ENCODE measurements at places on chromosomes 4 and X. TPM values are rescaled to one million over a fixed set of nuclear protein-coding genes. Genes with fewer than 3 reads are reported as not detected.

DNA sequence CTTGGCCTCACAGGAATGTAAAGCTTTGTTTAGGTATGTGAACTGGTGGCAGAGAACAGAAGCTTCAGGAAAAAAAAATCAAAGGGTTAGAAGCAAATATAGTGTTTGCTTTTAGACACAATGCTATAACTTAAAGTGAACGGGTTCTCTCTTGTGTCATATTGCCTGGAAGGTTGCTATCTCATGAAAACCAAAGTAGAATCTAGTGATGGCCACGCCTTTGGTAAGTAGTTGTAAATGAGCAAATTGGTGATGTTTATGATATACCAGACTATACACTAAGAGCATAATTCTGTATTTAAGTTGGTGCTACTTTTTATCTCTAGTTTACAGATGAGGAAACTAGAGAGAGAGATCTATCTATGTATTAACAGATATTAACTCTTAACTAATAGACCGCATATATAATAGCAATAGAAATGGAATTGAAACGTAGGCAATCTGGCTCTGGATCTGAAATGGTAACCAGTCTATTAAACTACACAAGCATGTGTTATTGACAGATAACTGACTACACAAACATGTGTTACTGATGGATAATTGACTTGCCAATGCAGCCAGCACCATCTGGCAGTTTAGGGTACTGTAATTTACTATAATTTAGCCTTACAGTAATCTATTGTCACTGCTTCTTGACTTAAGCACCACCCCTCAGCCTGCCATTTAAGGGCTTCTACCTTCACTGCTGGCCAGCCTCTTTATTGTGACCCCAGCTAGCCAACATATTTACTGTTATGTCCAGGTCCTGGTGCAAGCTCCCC is 40.8 kb downstream of the HCCS start:
- no peak for DNase-seq

DNA sequence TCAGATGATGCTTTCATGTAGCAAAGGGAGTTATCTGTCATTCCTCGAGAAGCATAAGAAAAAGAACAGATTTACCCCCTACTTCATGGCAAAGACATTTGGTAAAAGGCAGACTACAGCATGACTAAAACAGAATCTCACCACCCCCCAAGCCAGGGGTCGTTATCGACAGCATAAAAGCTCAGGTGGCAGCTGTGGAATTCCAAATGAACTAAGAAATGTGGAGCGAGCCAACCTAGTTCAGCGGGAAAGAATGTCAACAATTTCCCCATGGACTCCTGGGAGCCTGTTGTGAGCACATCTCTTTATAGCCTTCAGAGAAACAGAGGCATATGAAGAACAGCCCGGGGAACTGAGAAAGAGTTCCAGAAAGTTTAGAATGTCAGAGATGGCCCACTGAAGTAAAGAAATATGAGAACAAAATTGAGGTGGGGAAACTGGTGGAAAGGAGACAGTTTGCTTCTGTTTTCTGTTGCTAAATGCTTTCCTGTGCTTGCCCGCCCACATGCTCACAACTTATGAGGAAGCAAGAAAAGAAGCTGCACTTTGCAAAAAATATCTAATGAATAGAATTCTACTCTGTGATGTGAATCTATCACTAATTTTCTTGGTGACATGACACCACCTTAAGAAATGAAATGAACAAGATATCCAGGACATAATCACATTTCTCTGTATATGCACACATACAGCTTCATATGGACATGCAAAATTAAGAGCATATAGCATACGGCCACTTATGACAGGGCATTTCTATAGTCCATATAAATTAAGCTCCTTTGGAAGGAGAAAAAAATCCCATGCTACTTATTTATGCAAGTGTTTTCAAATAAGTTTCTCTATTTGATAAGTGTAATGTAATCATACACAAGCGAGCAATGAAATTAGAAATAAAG is 135.3 kb upstream of the MID1 start:
- DNase-seq = peak; percentile 45

- DNase-seq = no peak
These were observed 74.3 kb downstream of the CAMK2D start for GRCh38 chr4:113687067-113687718.

GRCh38 chr4:110837896-110838450 is 215.1 kb upstream of the PITX2 start:
- DNase-seq = no peak

DNA sequence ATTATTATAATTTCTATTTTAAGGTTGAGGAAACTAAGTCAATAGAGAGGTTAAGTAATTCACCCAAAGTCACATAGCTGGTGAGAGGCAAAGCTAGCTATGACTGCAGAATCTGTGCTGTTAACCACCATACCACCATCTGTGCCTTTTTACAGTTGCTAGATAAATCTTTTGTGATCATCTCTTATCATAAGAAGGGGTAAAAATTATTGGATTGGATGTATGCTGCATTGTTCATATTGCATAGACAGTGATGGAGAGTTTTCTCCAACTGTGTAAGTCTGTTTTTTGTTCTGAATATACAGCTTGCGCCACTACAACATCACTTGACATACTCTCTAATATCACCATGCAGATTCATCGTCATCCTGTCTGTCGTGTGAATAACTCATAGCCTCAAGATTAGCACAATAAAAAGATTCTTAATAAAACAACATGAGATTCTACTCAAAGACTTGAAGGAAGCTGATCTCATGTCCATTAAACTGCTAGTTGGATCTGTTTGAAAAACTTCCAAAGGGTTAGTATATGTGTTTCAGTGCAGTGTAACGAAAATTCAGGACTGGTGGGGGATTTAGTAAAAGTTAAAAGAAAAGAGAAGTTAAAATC is 495.9 kb downstream of the SPRY1 start:
- DNase-seq = no peak

- no peak for DNase-seq
These were observed 58.6 kb upstream of the MCF2 start for GRCh38 chrX:139766545-139766983.

GRCh38 chr4:34633241-34633640 is 1611.1 kb downstream of the ARAP2 start:
- DNase-seq = no peak

- DNase-seq = no peak
These were observed 101.3 kb downstream of the SHROOM3 start for GRCh38 chr4:76536373-76536689.

GRCh38 chr4:124537971-124538370 is 174.6 kb downstream of the ANKRD50 start:
- DNase-seq = no peak

DNA sequence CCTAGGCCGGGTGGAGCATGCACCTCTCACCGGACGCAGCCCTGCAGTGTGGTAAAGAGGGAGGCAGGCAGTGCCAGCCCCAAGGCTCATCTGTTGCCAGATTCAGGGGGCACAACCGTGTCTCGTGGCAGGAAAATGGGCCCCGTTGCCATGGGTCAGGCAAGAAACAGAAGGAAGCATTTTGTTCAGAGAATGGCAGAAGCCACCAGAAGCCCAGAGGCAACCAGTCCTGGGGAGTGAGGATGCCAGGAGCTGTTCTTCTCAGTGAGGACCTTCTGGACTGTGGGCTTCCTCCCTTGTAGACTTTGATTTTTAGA is 12.5 kb upstream of the UVSSA start:
- DNase-seq = no peak

GRCh38 chrX:134875671-134876070 is 115.1 kb upstream of the SMIM10 start:
- DNase-seq = no peak

- DNase-seq = no peak
These were observed 36.7 kb upstream of the TMEM164 start for GRCh38 chrX:109966246-109966645.

GRCh38 chr4:145423017-145423708 is 58.5 kb upstream of the SMAD1 start:
- DNase-seq = no peak

DNA sequence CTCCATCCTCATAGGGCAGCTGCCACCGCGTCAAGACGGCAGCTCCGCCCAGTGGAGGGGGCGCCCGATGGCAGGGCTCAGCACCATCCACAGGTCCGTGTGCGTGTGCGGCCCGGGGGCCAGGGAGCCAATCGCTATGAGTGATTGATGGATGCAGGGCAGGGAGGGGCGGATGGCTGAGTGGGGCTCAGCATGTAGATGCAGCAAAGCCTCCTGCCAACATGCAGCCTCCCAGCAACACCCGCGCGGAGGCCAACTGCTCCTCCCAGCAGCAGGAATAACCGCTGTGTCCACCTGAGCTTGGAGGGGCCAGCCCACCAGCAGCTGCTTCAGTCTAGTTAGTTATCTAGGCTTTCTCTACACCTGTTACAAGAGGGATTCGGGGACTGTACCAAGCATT is 77.4 kb downstream of the MTMR1 start:
- DNase-seq = no peak

DNA sequence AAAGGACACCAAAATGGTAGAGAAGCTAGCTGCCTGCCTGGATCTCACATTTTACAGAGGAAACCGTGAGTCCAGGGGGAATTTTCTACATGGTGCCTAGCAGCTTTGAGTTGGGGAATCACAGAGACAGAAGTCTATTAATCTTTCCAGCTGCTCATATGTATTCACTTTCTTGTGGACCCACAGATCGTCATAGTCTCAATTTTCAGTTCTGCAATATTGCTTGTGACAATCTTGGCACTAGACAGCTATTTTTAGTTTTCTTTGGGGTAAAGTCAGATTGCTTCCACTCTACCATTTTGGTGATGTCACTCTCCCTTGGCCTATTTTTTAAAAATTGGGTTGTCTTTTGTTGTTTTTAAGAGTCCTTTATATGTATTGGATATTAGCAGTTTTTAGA is 233.4 kb upstream of the STK26 start:
- DNase-seq = no peak

DNA sequence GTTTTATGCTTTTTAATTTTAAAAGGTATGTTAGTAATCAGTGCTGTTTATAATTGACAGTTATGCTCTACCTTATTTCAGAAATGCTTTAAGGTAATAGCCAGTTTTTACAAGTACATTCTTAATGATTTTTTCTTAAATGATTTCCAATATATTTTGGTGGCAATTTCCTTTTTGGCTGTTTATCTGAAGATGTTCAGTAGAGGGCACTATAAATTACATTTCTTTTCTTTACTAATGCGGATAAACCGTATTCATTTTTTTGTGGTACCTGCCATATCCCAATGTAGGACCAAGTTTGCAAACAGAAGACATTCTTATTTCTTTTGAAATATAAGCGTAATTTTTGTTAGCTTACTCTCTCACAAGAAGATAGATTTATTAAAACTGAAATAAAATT is 65.4 kb downstream of the CCKAR start:
- no peak for DNase-seq

DNA sequence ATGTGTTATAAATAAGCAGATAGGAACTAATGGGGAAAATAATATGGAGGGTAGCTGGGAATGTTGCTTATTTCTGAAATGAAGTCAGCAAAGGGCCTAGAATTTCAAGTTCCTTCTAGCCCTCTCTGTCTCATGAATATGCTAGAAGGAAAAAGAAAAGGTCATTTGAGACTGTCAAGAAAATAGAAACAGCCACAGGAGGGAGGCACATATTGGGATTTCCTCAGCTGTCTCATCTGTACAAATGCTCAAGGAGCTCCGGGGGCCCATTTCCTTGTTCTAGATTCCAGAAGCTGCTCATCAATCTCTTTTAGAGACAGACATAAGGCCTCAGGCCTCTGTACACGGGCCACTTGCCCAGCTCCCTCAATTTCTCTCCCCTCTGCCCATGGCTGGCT is 127.6 kb upstream of the ETNPPL start:
- no peak for DNase-seq

GRCh38 chrX:18676050-18676449 is 4.1 kb upstream of the RS1 start:
- DNase-seq = no peak

GRCh38 chr4:70836081-70836480 is 3.6 kb downstream of the GRSF1 start:
- no peak for DNase-seq

DNA sequence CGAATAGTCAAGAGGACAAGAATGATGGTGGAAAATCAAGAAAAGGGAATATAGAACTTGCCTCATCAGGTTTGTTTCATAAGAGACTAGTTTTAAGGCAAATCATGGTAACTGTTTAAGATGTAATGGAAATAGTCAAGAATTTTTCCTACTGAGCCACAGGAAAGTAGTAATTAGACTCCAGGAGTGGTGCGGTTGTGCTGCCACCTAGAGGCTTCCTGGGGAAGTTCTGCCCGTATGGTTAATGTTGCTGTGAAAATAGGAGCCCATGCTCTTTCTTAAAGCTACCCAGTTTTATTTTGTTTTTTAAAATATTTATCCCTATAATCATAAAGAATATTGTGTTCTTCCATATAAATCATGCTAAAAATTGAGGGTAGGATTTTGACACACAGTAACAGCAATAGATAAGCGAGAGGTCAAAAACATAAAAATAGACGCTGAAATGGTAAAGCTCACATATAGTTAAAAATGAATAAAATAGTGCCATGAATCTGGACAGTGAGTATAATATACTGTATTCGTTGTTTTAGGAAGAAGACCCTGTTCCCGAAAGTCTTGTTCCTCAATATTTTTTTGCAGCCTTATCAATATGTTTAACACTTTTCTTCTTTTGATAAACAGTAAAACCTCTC is 87.0 kb downstream of the PHOX2B start:
- DNase-seq = peak; percentile 61

DNA sequence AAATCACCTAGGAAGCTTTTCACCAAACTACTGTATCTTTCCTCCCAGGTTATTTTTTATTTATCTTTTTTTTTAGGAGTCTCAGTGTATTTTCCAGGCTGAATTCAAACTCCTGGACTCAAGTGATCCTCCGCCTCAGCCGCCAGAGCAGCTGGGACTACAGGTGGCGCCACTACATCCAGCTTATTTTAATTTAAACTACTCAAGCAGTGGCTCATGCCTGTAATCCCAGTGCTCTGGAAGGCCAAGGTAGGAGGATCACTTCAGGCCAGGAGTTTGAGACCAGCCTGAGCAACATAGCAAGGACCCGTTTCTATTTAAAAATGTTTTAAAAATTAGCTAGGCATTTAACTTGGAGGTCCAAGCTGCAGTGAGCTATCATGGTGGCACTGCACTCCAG is 37.8 kb downstream of the LEF1 start:
- no peak for DNase-seq

- no peak for DNase-seq
These were observed 345.3 kb downstream of the GABRG1 start for GRCh38 chr4:45778514-45778913.

Gene MAGEA2B
- not detected for polyA plus RNA-seq

Gene TEX13B
- polyA plus RNA-seq = not detected

Gene MED14
- 71.3 TPM for polyA plus RNA-seq

Gene PALLD
- polyA plus RNA-seq = 203 TPM

Gene SORCS2
- polyA plus RNA-seq = 8.5 TPM

Gene TXK
- 3.7 TPM for polyA plus RNA-seq

Gene GATA1
- polyA plus RNA-seq = 0.48 TPM
